Germinal center (tissue), 1 donor: ENCODE measurements at places on chromosomes 1 and 21.

GRCh38 chr1:19336543-19336942 is 24.4 kb downstream of the SLC66A1 start:
- DNase-seq, result no peak

DNA sequence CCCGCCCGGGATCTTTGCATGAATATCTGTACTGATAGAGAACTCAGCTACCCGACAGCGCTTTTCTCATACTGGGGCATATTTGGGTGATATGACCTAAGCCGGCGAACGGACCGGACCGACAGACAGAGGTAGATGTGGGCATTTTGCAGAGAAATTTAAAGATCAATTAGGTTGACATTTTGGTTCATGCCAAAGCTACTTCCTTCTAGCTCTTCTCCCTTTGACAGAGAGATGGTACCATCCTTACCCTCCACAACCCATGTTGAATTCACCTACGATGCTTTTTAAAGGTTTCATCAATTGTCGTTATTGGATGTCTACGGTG is 459 bp downstream of the ARV1 start:
- no peak for DNase-seq

DNA sequence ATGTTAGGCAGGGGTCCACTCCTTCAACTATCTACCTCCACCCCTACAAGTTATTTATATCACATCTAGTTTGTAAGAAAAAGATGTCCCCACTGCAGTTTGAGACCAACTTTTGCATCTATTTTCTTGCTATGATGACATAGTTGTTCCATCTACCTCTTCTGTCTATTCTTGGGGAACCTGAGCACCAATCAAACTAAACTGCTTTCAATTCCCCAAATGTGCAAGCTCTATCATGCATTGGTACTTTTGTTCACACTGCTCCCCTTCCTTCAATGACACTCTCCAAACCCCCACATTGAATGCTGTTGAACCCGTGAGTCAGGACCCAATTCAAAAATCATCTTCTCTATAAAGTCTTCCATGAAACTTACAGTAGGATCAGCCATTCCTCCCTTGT is 16.0 kb upstream of the FRRS1 start:
- no peak for DNase-seq

DNA sequence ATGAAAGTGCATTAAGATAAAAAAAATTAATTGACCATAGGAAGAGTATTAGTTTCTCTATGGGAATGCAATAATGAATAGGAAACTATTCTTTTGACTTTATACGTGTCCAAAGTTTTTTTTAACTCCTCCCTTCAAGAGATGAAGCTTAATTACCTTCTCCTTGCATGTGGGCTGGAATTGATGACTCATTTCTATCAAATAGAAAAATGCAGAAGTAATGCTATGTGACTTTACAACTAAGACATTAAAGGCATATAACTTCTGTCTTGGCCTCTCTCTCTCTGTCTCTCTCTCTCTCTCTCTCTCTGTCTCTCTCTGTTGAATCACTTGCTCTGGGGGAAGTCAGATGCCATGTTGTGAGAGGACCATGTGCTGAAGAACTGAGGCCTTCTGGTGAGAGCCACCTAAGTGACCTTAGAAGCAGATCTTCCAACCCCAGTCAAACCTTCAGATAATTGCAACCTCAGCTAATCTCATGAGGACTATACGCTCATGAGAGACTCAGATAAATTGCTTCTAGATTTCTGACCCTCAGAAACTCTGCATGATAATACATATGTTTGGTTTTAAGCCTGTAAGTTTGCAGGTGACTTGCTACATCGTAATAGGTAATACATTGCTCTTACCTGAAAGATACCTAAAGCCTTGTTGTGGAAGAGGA is 414.2 kb downstream of the KCNT2 start:
- DNase-seq, result no peak

- no peak for DNase-seq
Observed at GRCh38 chr1:236753516-236753915, 41.6 kb upstream of the MTR start.

DNA sequence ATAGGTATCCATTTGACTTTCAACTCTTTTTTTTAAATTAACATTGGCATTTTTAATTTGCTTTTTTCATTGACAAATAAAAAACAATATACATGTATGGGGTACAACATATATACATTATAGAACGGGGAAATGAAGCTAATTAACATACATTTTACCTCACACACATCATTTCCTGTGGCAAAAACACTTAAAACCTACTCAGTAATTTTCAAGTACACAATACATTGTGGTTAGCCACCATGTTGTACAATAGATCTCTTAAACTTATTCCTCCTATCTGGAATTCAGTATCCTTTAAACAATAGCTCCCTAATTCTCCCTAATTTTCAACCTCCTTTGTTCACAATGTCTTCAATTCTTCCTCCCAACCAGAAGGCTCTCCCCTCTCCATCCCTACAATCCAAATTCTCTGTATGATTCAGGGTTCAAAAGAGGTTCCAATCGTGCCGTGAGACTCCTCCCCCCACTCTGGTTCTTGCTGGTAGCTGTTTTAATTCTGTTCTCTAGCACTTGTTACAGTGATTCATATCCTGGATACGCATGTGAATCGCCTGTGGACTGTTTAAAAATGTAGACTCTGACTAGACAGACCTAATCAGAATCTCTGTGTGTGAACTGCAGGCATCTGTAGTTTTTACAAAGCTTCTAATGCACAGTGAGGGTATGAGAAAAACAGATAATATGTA is 87.6 kb upstream of the DUSP10 start:
- no peak for DNase-seq

DNA sequence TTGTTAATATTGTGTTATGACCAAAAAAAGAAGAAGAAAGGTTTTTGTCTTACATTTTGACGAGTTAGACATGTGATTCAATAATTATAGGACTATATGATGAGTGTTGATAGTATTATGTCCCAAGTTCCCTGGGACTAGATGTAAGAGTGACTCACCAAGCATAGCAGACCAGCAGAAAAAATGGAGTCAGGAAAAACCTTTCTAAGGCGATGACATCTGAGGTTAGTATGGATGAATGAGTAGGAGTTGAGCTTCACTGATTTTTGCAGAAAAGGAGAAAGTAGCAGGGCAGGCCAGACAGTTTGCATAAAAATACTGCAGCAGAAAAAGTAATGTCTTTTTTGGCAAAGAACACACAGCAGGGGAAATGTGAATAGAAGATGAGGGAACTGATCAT is 1041.3 kb upstream of the ADGRL4 start:
- DNase-seq, result no peak

DNA sequence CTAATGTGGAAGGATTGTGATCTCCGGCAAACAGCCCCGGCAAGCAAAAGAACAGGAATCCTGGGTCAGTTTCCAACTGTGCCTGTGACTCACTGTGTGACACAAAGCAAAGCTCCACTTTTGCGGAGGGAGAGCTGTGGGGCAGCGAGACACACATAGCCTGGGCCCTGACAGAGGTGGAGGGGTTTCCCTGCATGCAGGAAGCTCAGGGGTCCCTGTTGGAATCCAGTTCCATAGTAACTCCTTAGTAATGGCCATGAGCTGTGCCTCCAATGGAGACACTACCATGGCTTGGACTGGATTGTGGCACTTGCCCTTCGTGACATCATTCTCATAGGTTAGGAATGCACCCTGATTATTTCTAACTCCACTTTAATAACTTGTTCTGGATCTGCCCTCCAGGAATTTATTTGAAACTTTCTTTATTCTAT is 47.0 kb upstream of the ATF3 start:
- DNase-seq, result no peak

- DNase-seq, result no peak
Observed at GRCh38 chr1:230391776-230392535, 34.2 kb downstream of the PGBD5 start.

DNA sequence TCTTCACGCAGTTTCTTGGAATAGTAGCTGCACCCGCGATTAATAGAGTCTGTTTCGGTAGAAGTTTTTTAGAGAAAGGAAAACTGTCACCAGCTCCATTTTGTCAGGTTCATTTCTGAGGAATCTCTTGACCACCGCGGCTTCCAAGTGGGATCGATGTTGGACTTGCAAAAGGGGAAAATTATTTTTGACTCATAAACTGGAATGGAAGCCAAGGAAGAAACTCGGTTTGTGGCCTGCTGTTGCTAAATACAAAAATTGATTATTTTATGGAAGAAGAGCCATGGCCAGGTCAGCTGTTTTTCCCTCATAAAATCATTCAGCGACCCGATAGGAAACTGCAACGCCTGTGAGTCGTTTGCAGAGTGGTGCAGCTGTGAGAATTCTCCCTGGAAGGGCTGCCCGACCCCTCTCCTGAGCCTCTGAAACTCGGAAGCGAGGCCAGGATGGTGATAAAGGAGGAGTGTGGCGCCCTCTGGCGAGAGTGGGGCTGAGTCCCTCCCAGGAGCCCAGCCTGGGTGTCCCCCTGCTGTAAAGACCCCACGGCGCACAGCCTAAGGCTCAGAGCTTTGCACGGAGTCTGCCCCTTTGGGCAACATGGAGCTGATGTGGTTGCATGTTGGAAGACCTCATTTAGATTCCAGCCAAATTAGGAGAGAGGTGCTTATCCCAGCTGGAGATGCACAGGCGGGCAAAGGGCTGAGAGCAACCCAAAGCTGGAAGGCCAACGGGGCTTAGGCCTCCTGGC is 83.6 kb upstream of the SLC25A33 start:
- peak; percentile 83 for DNase-seq

DNA sequence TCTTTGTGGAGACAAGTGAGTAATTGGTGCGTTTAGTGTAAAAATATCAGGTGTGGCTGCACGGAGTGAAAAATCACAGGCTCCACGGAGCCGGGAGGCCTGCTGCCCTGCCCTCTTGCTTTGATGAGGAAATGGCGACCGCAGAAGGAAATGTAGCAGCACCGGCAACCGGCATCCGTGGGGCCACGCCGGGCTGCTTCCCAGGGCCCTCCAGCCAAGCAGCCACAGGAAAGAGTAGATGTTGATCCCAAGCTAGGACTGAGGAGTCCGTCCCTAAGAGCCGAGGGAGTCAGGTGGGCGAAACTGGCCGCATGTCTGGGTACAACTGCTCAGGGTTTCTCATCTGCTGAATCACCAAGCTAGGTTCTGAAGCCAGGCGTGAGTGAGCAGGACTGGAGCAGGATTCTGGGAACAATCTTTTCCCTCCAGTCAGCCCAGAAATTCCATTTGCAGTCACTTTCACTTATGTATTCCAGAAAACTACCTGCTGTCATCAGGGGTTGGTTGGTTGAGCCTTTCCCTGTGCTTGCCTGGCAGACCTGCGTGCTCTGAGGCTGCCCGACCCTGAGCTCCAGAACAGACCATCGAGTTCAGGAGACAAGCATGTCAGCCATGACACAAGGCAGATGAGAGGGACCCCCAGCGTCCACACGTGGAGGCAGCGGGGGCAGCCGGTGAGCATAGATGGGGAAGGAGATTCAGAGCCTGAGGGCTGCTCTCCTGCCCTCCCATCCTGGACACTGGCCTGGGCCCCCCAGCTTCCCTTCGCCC is 5.8 kb upstream of the ITGB2 start:
- no peak for DNase-seq

DNA sequence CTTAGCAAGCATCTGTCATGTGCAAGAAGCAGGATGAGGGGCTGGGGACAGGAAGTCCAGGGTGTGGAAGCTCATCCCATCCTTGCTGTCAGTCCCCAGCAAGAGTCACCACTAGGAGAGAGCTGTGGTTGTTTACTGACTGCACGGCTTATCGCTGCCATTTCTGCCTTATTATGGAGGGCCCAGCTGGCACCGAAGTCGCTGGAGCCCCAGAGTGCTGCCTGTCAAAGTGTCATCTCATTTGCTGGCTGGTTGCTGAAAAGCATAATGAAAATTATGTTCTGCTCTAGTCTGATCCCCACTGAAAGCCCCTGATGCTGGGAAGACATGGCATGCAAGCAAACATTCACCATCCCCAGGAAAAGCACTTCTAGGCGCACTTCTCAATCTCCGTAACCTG is 642.7 kb downstream of the NPHP4 start:
- no peak for DNase-seq

- DNase-seq, result no peak
Observed at GRCh38 chr21:27589781-27590180, 622.9 kb upstream of the ADAMTS5 start.

GRCh38 chr1:54819195-54819536 is 18.0 kb upstream of the TTC22 start:
- no peak for DNase-seq

DNA sequence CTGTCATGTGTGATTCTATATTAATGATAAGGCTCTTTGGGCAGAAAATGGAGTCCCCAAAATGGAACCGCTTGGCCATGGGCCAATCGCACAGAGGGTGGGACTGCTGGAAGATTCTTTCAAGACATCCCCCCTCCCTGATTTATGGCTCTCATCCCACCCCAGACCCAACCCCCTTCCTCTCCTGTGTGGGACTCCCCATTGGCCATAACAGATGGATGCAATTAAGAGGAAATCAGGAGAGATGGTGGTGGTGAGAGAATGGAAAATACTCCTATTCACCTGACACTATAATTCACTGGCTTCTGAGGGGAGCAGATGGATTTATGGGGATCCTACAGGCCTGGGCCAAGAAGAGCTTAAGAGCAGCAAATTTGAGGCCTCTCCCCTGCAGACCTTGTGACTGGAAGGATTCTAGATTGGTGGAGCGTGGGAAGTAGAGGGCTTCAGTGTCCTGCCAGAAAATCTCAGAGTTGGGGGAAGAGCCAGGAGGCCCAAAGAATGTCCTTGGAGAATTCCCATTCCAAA is 1.7 kb downstream of the IGFN1 start:
- no peak for DNase-seq

DNA sequence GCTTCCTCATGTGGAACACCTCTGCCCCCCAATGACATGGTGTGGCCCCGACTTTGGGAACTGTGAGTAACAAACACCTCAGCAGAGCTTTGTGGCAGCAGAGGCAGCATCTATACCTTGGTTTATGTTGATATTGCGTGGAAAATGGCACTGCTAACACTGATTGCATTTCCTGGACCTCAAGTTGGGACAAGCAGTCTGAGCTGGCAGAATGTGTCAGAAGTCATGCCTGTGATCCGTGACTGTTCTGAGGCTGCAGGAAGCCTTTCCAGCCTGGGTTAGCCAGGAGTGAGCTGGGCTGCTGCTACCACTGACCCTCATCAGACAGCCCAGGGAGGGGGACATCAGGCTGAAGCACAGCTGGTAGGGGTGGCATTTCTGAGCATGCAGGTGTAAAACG is 268.5 kb downstream of the KCNJ6 start:
- DNase-seq, result no peak

DNA sequence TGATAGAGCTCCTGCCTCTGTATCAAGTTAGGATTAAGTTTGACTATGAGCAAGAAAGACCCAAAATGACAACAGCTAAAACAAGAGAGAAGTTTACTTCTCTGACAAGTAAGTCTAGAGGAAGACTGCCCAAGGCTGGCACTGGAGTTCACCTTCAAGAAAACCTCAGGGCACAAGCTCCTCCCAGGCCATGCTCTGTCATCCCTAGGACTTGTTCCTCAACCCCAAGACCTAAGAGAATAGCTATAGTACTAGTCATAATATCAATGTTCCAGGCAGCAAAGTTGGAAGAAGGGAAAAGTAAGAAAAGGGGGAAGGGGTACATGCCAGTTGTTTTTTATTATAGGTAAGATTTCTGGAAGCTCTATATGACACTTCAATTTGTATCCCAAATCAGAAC is 26.4 kb upstream of the DARS2 start:
- DNase-seq, result no peak

GRCh38 chr1:221106616-221107015 is 227.4 kb downstream of the HLX start:
- DNase-seq, result no peak
